ENCODE measurements at places on chromosomes 5 and 9. TPM values are rescaled to one million over a fixed set of nuclear protein-coding genes. Genes with fewer than 3 reads are reported as not detected.

GRCh38 chr9:108615152-108615551 is 240.6 kb downstream of the ACTL7B start:
- DNase-seq, result no peak

GRCh38 chr9:111050819-111051218 is 12.5 kb upstream of the LPAR1 start:
- DNase-seq, result no peak

DNA sequence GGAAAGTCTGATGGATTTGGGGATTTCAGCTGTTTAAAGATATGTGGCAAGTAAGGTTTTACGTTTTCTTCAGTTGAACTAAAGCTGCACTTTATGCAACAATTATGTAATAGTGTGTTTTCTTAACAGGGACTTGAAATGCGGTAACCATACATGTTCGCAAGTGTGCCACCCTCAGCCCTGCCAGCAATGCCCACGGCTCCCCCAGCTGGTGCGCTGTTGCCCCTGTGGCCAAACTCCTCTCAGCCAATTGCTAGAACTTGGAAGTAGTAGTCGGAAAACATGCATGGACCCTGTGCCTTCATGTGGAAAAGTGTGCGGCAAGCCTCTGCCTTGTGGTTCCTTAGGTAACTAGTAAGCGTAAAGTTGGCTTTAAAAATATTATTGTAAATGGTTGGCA is 28.5 kb downstream of the NFX1 start:
- no peak for DNase-seq

DNA sequence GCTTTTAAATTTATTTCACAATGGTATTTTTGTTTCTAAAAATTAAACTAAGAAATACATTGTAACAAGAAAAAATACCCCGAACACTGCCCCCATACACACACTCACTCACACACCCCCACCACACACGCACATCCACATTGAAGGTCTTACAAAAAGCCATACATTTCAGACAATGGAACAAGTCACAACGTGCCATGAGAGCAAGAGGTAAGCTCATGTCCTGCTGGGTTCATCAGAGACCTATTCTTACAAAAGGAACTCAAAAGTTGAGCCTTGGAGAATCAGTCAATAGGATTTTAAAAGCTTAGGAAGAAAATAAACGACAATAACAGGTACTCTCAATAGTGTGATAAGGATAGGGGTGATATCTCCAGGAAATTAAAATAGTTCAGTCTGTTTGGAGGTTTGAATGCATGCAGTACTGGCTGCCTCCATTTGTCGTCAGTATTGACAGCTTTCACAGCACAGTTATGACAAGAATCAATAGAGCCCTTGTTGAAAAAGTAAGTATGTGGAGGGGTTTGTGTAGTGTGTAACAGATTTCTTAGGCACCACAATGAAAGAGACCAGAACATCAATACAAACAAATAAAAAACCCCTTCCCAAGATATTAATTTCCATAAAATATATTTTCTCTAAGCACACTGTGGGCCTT is 1826.2 kb upstream of the CDH6 start:
- no peak for DNase-seq

Gene NMUR2
- not detected for total RNA-seq

Gene ESM1
- not detected for total RNA-seq

Measured in left colon (tissue), 2 donors.